Inflammatory macrophage treated with lipopolysaccharide for 1 hour (primary cell): ENCODE measurements at places on chromosomes 3 and 15.

GRCh38 chr3:107997671-107998070 lies 93.2 kb downstream of the CD47 start:
- no peak for DNase-seq

DNA sequence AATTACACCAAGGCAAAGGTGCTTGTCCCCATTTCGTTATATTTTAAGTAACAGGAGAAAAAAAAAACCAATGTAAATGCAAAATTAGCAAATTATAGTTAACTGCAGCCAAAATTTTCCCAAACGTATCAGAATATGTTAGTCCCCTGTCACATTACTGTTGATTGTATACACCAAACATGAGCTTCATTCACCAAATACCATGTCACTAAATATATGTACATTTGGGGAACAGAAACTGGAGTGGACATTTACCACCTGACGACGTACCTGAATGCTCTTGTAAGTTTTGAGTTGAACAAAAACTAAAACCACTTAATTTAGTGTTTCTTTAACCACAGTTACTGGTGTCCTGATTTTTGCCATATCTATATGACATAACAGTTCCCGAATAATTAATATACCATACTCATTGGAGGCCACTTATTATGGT lies 3.3 kb upstream of the FOXP1 start:
- no peak for DNase-seq

- DNase-seq, result no peak
Observed at GRCh38 chr3:183815563-183815940, 9.8 kb downstream of the MAP6D1 start.

GRCh38 chr3:114496466-114496865 lies 202.6 kb downstream of the TIGIT start:
- DNase-seq, result no peak

- DNase-seq, result no peak
Observed at GRCh38 chr3:61948699-61949305, 387.4 kb downstream of the PTPRG start.

GRCh38 chr15:45704329-45705249 lies 69.8 kb downstream of the SQOR start:
- no peak for DNase-seq

GRCh38 chr15:67098768-67099282 lies 33.4 kb downstream of the SMAD3 start:
- DNase-seq, result peak; percentile 47

DNA sequence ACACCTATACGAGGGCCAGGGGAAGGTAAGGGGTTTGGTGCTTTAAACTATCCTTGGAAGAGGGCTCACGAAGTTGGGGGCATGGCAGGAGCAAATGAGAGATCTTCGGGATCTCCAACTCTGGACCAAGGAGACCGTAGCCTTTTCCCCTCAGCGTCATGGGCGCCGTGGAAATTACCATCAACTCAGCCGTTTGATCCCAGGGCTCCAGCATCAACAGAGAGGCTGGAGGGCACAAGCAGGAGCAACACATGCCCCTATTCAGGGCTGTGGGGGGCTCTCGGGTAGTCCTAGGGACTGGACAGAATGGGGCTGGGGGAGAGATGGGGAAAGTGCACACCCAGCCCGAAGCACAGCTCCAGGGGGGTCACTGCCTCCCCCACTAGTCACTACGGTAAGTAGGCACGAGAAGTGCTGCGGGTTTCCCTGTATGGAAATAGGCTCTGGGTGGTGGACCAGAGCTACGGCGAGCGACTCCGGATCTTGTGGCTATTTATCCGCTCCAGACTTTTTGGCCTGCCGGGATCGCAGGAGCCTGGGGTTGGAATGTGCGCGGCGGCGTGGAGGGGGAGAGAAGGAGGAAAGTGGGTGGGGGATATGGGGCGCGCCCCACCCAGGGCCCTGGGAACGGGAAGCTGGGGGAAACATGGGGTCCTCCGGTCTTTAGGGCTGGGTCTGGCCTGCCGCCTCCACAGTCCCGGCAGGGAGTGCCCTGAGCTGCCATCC lies 539 bp upstream of the LAMB2 start:
- peak; percentile 66 for DNase-seq

GRCh38 chr15:63849906-63850305 lies 16.2 kb upstream of the HERC1 start:
- DNase-seq, result no peak

DNA sequence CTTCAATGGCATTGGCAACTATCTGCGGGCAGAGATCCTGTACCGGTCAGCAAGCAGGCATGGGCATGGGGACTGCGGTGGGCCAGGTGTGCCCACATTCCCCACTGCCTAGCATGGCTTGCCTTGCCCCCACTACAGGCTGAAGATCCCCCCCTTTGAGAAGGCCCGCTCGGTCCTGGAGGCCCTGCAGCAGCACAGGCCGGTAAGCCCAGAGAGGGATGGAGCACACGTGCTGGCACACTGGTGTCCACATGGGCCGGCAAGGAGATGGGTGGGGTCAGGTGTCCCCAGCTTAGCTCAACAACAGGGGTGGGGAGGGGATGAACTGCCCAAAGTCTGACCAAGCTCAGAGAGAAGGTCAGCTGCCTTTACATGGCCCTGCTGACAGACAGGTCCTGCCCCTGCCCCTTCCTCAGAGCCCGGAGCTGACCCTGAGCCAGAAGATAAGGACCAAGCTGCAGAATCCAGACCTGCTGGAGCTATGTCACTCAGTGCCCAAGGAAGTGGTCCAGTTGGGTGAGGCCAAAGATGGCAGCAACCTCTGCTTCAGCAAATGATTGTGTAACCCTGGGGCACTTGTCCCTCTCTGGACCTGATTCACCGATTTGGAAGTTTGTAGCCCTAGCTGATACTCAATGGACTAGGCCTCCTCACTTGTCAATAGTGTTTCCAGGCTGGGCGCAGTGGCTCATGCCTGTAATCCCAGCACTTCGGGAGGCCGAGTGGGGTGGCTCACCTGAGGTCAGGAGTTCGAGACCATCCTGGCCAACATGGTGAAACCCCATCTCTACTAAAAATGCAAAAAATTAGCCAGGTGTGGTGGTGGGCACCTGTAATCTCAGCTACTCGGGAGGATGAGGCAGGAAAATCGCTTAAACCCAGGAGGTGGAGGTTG lies 5.6 kb downstream of the NEIL1 start:
- DNase-seq, result no peak

GRCh38 chr3:126472277-126473006 lies 3.2 kb downstream of the ZXDC start:
- peak; percentile 96 for DNase-seq

DNA sequence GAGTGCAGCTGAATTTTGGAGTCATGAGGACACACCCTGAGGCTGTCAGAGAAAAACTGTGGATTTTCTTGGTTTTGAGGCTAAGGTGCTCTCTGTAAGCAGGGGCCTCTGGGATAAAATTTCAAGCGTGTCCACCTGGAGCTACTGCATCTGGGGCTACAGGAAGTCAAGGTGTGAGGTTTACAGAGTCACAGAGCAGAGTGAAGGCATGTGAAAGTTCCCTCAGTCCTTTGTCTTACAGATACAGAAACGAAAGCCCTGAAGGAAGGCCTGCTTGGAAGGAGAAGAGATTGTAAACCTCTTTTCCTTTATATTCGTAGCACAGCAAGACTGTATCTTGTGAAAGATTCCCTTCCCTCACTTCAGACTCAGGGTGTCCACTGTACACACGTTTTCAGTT lies 138.6 kb downstream of the OPA1 start:
- no peak for DNase-seq

DNA sequence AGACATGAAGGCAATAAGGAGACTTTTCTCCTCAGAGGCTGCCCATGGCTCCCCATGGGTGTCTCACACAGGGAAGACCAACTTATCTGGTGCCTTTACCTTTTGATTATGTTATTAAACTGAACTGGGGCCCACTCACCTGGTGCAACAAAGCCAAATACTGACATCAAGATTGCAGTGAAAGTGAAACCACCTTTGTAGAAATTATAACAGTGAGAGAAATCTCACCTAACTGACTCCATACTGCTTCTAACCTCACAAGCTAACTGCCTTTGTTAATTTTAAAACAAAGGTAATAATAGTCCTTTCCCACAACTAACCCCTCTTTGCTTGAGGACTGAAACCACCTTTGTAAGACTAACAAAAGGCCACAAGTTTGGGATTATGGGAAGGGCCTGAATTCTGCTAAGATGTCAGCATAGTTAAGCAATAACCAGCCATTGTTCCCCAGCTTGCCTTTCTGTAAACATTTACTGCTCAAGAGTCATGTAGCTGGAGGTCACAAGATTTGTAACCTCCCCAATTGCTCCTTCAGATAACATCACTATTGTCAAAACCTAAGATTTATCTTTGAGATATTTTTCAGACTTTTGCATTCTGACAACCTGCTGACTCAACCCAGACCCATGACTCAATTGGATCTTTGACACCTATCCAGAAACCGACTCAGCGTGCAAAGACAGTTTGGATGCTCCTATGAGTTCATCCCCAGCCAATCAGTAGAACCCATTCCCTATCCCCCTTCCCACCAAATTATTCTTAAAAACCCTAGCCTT lies 420.3 kb upstream of the CFAP20DC start:
- no peak for DNase-seq

DNA sequence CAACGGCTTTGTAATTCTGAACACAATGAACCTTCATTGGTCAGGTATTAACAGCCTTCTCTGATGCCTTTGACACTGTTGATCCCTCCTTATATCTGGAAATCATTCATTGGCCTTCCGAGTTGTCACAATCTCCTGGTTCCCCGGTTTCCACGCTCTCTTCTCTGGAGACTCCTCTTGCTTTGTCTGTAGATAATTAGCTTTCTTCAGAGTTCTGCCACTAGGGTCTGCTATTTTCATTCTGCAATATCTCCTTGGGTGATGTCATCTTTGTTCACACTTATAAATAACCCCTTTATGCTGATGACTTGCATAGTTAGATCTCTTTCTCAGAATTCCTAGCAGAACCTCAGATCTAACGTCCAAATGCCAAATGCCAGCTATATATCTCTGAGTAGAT lies 583.8 kb upstream of the ZNF717 start:
- DNase-seq, result no peak

DNA sequence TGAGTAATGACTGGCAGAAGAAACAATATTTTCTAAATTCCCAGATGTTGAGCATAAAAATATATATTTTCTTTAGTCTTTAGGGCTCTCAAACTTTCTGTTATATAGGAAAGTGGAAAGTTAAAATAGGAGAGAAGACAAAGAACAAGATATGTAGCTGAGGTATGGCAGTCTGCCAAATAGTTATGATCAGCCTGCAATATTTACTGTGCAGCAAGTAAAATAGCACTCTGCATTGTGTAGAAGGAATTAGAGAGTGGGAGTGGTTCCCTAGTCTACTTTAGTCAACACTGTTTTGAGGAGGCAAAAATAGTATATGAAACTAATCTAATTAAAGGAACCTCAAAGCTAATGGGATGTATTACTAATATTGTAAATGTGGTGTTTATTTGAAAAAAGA lies 978.1 kb upstream of the ALCAM start:
- no peak for DNase-seq

DNA sequence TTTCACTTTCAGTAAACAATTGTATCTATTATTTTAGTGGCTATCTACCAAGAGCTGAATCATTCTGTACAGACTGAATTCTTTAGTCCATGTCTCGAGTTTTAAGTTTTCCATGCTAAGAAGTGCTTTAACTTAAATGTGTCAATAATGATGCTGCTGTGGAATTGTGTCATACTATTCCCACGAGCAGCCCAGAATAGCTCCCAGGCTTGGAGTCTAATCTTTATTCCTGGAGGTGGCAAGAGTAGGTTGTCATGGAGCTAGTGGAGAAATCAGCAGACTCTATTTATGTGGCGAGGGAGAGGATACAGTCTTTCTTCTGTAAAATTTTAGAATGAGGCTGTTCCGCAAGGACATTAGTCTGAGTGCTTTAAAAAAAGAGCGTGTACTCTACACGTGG lies 207.2 kb downstream of the ROBO2 start:
- DNase-seq, result no peak

DNA sequence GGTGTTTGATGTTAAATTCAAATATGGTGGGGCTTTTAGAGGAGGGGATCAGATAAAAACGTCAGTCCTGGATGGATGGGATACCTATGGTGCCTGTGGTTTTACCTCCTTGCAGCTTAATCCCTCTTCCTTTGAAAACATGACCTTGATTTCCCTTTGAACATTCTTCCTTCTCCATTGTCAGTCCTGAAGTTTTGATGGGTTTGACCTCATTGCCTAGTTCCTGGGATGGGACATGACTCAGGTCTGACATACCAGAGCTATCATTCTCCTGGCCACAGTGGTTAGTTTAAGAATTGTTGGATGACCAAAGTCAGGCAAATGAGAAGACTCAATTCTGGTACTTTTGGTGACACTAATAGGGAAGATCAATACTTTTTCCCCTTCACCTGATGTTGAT lies 87.2 kb downstream of the PRICKLE2 start:
- no peak for DNase-seq

GRCh38 chr15:91950631-91951329 lies 97.3 kb downstream of the SLCO3A1 start:
- peak; percentile 73 for DNase-seq

- no peak for DNase-seq
Observed at GRCh38 chr3:25971736-25972135, 181.8 kb downstream of the OXSM start.

DNA sequence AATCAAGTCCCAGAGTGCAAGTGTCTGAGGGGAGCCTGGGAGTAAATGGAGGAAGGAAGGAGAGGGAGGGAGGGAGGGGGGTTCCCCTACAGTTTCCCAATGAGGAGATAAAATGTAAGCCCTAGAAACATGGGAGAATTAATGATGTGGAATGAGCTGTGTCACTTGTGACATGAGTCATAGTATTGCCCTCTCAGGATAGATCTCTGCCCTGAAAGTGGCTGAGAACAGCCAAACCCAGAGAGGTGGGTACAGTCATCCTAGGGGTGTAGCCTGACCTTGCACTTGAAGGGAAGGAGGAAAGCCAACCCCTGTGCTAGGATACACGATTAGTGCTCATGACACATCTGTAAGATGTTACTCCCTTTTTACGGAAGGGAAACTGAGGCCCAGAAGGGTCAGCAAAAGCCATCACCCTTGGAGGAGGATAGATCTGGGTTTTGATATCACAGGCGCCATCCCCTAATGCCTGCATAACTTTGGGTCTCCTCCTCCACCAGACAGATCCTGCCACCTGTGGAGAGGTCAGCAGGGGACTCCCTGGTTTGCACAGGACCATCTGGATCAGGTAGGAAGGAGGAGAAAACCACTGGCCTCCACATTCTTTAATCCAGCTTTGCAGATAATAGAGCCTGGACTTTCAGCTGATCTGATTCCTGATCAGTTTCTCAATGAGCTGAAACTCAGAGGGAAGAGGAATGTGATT lies 23.1 kb upstream of the USP3 start:
- peak; percentile 91 for DNase-seq

DNA sequence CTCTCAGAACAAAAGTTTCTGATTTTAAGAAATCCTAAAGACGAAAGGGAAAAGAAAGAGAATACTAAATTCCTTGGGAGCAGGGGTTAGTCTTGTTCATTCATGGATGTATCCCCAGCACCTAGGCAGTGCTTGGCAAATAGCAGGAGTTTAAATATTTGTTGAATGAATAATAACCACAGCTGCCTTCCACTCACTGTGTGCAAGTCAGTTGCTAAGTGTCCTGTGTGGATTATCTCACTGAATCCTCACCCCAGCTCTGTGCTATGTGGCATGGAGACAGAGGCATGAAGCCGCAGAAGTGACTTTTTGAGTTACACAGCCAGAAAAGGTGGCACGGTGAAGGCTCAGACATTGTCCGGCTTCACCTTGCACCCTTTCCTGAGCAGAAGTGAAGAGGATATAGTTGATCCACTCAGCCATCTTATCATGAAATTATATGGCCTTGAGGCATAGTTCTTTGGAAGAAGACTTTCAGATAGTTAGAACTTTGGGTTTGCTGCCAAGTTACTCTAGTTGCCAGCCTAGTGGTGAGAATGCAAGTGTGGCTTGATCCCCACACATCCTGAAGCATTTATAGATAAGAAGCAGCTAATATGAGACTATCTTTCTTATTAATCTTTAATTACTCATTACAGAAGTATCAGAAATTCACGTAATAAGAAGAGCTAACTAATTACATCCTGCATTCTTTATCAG lies 355.5 kb downstream of the LRTM1 start:
- DNase-seq, result no peak
